ENCODE measurements at places on chromosomes 16 and 17.

DNA sequence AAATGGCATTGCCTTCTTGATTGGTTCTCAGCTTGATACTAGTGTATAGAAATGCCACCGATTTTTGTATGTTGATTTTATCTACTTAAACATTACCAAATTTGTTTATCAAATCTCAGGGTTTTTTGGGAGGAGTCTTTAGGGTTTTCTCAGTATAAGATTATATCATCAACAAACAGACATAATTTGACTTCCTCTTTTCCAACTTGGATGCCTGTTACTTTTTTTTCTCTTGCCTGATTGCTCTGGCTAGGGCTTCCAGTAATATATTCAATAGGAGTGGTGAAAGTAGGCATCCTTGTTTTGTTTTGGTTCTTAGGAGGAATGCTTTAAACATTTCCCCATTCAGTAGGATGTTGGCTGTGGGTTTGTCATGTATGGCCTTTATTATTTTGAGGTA lies 29.1 kb downstream of the EFCAB13 start:
- no peak for DNase-seq

GRCh38 chr17:43779145-43780125 lies 658 bp upstream of the DUSP3 start:
- no peak for DNase-seq

DNA sequence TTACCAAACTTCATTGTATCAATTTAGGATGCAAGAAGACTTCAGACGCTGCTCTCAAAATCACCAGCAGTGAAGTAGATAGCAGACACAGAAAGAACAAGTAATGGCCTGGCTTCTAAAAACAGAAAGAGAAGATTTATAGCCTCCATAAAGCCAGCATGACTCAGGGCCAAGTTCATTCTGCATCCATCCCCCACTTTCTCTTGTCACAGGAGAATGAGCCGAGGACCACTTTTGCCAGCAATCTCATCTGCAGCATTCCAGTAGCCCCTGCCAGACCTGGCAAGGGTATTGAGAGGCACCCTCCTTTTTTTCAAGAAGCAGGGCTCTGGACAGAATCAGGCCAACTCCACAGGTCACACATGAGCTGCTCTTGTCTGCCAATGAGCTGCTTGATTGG lies 355.4 kb upstream of the SOX9 start:
- DNase-seq, result no peak

GRCh38 chr16:29857133-29857760 lies 5.8 kb downstream of the CDIPT start:
- no peak for DNase-seq

DNA sequence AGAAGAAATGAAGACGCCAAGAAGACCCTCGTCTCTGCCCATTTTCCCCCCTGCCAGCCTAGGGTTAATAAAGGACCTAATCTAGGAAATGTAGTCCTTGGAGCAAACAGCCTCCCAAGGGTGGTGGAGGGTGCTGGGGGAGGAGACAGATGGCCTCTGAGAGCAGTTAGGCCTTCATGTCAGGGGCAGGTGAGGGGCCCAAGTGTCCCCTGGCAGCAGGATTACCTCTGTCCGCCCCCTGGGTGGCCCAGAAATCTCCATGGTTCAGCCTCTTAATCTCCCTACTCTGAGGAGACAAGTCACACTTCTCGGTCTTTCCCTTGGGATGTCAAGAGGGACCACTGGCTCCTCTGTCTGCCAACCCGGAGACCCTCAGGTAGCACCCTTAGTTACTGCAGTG lies 365.4 kb upstream of the TNRC6C start:
- no peak for DNase-seq

GRCh38 chr16:28958216-28958615 lies 7.5 kb downstream of the NFATC2IP start:
- DNase-seq, result no peak

DNA sequence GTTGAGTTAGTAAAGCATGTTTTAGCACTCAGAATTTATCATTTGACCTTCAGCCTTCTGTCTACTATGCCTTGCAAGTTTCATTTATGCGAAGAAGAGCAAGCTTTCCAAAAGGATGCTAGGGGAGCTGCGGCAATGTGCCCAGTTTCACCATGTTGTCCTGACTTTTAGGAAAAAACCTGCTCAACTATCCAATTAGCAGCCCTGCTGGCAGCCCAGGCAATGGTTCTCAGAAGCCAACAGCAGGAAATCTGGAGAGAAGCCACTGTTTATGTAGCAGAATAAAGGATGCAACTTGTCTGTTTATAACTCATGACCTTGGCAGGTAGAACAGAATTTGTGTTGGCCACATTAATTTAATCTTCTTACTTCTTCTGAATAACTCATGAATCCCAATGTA lies 230.8 kb downstream of the ABCC12 start:
- no peak for DNase-seq

GRCh38 chr17:79325709-79326430 lies 251.2 kb downstream of the ENGASE start:
- no peak for DNase-seq

- no peak for DNase-seq
These were observed 635 bp upstream of the SP2 start for GRCh38 chr17:47895347-47895855.

DNA sequence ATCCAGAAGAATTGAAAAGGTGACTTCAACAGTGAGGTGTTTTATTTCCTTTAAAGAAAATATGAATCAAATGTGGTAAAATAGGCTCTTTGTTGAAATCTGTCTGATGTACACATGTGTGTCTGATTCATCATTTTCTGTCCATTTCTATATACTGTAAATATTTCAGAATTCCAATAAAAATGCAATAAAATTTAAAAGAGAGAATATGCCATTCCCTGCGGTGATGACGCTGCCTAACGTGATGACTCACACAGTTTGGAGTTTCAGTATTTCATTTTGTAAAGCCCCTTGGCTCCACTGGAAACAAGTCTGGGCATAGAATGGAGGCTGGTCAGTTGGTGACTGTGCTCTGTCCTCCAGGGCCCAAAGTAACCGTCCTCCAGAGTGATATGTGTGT lies 482.5 kb upstream of the CDH5 start:
- DNase-seq, result no peak

GRCh38 chr16:55036371-55036821 lies 105.7 kb downstream of the IRX5 start:
- no peak for DNase-seq

- no peak for DNase-seq
These were observed 52.1 kb downstream of the PRKCA start for GRCh38 chr17:66354472-66354871.

DNA sequence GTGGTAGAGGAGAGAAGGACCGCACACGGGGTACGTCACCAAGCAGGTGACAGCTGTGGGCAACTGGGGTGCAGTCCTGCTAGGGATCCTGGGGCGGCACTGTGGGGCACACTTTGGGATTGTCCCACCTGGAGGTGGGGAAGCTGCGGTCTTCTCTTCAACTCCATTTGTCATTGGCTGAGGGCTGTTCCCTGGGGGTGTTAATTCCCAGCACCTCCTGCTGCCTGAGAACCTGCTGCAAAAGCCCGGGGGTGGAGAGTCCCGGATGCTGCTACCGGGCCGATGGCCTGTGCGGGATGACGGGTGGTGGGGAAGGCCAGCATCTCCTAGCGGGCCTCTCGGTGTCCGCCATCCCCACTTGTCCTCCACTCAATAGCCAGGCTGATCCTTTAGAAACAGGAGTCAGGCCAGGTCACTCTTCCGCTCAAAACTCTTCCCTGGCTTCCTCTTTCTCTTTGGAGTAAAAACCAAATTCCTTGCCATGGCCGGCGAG lies 100.2 kb downstream of the CYLD start:
- no peak for DNase-seq

DNA sequence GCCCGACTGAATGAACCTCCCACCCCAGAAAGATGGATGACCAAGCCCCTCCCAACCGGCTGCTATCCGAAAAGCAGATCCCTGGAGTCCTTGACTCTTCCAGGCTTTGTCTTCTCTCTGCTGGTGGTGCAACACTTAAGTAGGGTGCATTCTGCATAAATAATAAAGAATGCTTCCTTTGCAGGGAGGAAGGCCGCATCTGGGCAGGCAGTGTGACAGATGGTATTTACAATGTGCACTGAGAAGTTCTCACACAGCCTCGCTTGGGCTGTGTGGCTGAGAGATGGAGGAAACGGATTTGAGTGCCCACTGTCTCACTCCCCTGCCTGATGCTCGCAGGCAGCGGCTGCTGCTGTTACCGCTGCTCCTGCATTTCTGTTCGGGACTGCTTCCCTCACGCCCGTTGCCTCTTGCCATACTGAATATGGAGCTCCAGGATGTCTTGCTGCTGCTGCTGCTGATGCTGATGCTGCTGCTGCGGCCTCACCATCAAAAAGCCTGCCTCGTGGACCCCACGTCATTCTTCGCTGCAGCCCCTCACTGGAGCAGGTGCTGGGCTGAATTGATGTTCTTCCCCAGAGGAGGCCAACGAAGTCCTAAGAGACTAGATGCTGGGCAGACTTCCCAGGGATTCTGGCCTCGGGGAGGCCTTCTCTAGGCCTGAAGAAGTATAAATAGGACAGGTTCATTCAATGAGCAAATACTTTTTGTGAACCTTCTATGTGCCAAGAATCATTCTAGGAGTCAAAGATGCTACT lies 7.1 kb upstream of the RHBDL3 start:
- no peak for DNase-seq

GRCh38 chr17:60724647-60725046 lies 47.0 kb downstream of the BCAS3 start:
- DNase-seq, result no peak

GRCh38 chr17:7572338-7572587 lies 7.2 kb upstream of the CD68 start:
- no peak for DNase-seq

All from T-helper 1 cell (primary cell).